ENCODE measurements at places on chromosomes 13 and 19. TPM values are rescaled to one million over a fixed set of nuclear protein-coding genes. Genes with fewer than 3 reads are reported as not detected.
A peak's percentile ranks its signal among the peaks of the same experiment; 100 is the strongest.

DNA sequence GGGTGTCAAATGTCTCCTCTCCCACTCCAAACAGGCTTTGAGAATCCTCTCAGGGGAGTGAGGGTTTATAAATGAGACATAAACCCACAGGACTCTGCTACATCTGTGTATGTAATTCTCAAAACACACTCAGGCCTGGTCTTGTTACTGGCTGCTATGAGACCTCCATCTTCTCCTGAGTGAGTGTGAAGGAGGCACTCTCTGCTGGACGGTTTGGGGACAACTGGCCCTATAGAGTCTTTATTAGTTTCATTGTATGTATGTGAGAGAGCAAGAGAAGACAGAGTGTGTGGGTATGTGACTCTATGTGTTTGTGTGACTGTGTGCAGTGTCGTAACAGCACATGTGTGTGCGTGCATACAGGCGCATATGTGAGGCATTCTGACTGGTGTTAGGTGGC is 9.6 kb upstream of the CYP4F12 start:
- DNase-seq: no peak
- no peaks in the 10 kb centered on the region for H3K36me3 ChIP-seq
- H3K27ac ChIP-seq: no peak overlapping the region
- H3K4me1 ChIP-seq: no peaks in the 10 kb centered on the region
- peaks cover 19% of the 10 kb centered on the region for H3K27me3 ChIP-seq

DNA sequence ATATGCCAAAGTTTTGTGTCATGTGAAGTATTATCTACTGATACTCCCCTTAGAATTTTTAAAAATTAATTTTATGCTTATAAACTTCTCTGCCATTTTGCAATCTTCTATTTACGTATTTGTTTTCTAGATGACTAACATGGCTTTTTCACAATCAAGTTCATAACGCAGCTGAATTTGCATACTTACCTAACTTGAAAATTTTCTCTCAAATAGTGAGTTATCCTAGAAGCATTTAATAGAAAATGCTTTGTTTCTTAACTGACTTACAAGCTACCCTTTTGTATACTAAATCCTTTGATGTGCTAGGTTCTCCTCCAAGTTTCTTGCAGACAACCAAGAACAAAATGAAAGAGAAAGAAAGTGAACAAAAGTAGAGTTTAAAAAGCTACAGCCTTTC is 683.5 kb downstream of the LIG4 start:
- no peaks in the 10 kb centered on the region for H3K27me3 ChIP-seq
- H3K27ac ChIP-seq: no peak overlapping the region
- H3K4me3 ChIP-seq: no peak overlapping the region
- DNase-seq: no peak

DNA sequence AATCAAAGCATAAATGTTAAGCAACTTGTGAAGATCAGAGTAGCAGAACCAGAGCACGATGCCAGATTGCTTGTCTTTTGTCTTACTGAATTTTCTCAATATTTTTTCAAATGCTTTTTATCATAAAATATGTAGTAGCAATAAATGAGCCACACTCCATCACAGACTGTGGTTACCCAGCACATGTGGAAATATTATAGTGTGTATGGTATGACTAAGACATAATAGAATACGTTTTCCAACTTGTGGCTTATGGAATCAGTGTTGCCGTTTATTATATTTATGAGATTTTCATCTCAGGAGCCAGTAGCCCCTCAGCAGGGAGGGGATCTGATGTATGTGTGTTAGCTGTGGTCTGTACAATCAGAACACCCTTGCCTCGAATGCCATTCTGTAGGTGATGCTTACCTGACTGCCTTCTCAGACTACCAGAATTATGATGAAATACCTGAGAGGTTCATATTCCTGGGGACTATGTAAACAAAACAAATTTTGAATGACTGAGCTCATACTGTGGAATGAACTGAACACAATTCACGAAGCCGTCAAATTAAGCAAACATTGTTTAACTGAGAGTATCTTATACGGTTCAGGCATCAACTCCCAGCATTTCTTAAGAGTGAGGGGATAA is 1.9 kb downstream of the SCEL start:
- no peak overlapping the region for H3K27ac ChIP-seq
- peaks cover 38% of the 10 kb centered on the region for H3K27me3 ChIP-seq
- H3K4me3 ChIP-seq: no peak overlapping the region
- no peaks in the 10 kb centered on the region for H3K36me3 ChIP-seq

DNA sequence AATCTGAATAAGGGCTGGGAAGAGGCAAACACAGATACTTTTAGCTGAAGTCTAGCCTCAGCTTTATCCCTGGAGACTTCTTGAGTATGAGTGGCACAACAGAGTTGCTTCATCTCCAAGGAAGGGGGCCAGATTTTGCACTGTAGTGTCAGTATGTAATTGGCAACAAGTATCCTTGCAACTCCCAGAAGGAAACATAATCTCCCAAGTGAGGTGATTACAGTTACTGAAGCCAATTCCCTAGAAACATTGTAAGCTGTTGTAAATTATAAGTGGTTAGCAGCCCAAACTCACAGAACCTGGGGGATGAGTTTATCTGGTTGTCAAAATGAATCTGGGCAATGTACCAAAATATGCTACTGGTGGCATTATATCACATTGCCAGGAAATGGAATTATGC is 2065.7 kb upstream of the PCDH20 start:
- H3K36me3 ChIP-seq: no peaks in the 10 kb centered on the region
- H3K27ac ChIP-seq: no peak overlapping the region
- no peaks in the 10 kb centered on the region for H3K4me1 ChIP-seq
- H3K4me3 ChIP-seq: no peak overlapping the region
- no peak for DNase-seq

GRCh38 chr13:36029166-36029565 is 102.0 kb downstream of the DCLK1 start:
- H3K36me3 ChIP-seq: no peaks in the 10 kb centered on the region
- no peaks in the 10 kb centered on the region for H3K4me1 ChIP-seq
- H3K27me3 ChIP-seq: no peaks in the 10 kb centered on the region
- no peak overlapping the region for H3K4me3 ChIP-seq
- DNase-seq: no peak

DNA sequence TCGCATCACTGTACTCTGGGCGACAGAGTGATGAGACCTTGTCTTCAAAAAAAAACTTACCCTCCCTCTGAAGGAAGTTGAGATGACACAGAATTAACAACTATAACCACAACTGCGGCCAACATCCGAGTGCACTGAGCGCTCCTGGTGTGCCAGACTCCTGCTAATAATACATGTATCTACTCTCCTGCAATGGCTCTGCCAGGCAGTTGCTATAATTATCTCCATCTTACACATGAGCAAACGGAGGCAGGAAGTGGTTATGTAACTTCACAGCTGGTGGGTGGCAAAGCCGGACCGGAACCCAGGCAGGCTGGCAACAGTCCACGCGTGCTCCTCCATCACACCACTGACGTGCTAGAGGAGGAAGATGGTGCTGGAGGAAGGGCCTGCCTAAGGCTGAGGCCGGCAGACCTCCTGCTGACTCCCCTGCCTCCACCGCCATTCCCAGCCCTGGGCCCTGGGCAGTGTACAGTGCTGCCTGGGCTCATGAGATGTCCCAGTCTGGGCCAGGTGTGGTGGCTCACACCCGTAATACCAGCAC is 12.6 kb downstream of the XRCC1 start:
- no peaks in the 10 kb centered on the region for H3K27me3 ChIP-seq
- peak; percentile 89 for DNase-seq
- H3K36me3 ChIP-seq: peaks cover 11% of the 10 kb centered on the region
- peak overlapping the region; percentile 93 for H3K27ac ChIP-seq
- H3K4me3 ChIP-seq: peak overlapping the region; percentile 82
- H3K4me1 ChIP-seq: peaks cover 40% of the 10 kb centered on the region

DNA sequence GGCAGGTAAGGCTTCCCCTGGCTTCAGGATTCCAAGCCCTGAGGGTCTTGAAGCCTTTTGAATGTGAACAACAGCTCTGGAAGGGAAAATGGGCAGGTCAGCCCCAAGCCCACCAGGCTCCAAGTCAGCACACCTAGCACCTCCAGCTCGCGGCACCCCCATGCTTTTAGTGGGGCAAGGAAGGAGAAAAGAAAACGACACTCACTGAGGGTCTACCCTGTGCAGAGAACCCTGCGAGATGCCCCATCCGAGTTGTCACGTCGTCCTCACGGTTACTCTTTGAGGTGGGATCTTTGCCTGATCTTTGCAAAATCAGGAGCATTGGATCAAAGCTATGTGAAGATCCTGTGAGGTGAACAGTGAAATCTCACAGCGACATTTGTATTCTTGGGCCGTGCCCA is 5.7 kb upstream of the F10 start:
- H3K27ac ChIP-seq: no peak overlapping the region
- no peak overlapping the region for H3K4me3 ChIP-seq
- no peaks in the 10 kb centered on the region for H3K36me3 ChIP-seq
- no peaks in the 10 kb centered on the region for H3K27me3 ChIP-seq
- H3K4me1 ChIP-seq: no peaks in the 10 kb centered on the region
- DNase-seq: no peak

The PRODH2 gene
- total RNA-seq: not detected

The ABCC4 gene
- total RNA-seq: 20.6 TPM
